ENCODE measurements at places on chromosomes 4 and X. TPM values are rescaled to one million over a fixed set of nuclear protein-coding genes. Genes with fewer than 3 reads are reported as not detected.

DNA sequence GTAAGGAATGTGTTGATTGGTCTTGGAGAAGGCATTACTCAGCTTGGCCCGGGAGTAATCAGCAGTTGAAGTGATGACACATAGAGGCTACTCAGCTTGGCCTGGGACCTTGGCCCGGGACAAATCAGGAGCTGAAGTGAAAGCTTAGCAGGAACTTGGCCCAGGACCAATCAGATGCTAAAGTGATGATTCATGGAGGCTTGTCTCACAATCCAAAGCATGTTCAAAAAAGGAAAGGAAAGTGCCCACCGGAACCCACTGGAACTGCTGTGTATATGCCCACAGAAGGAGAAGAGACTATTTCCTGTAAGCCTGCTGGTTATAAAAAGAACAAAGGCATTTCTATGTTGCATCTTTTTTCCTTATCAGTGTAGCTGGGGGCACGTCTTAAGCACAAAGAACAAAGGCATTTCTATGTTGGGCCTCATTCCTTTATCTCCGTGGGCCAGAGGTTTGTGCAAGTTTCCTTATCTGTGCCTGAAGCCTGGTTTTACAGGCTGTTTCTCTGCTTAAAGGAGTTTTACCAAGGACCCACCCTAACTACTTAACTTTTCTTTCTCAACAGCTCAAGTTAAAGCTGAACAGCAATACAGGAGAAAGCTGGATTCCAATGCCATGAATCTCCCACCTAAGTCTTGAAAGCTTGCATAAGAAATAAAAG, 1176.7 kb downstream of the NLGN4X start:
- DNase-seq = peak; percentile 44

Gene KIT
- total RNA-seq = 1.6 TPM

- DNase-seq = no peak
These were observed 49.6 kb downstream of the RRAGB start for GRCh38 chrX:55767100-55767499.

DNA sequence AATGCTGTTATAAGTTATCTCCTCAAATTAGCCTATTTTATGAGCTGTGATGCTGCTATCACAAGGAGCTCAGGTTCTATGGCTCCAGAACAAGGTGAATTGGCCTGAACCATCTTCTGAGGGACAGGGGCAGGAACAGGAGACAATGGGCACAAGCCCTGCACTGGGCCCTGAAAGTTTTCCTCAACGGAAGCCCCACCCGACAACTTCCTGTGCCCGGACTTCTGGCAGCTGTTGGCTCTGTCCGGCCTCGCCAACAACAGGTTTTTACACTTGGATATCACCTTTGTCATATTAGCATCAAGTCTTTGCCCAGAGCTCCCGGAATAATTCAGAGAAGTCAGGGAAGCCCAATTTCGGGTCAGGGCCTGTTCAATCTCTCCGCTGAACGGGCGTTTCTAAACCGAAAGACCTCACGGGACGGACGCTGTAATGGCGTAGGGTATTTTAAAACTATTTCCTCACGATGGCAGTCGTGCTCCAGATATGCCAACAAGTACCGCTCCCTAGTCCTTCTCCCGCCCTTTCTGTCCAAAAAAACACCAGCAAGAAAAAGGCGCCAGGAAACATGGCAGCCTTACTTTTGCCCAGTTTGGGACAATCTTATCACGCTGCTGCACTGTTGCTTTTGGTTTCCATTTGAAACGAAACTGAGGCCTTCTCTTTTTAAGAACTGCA, 201.0 kb upstream of the STK26 start:
- peak; percentile 64 for DNase-seq

GRCh38 chr4:186137196-186137794, 32.8 kb downstream of the FAM149A start:
- DNase-seq = no peak

GRCh38 chrX:129115104-129115503, 408.2 kb downstream of the SMARCA1 start:
- DNase-seq = no peak

Gene PLK4
- 1.1 TPM for total RNA-seq

Gene SSX4
- not detected for total RNA-seq

Gene POF1B
- total RNA-seq = 21.4 TPM

DNA sequence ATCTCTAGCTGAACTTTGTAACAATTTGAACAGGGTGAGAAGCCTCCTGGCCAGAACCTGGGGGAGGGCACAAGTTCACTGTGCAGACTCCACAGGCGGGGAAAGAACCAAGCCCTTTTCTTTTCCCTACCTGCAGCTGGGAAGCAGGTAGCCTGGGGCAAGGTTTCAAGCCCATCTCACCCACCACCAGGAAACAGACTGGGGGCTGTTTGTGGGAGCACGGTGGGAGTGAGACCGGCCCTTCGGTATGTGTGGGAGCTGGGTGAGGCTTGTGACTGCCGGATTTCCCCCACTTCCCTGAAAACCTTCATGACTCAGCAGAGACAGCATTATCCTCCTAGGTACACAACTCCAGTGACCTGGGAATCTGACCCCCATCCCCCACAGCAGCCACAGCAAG, 211.7 kb downstream of the ZNF674 start:
- no peak for DNase-seq

DNA sequence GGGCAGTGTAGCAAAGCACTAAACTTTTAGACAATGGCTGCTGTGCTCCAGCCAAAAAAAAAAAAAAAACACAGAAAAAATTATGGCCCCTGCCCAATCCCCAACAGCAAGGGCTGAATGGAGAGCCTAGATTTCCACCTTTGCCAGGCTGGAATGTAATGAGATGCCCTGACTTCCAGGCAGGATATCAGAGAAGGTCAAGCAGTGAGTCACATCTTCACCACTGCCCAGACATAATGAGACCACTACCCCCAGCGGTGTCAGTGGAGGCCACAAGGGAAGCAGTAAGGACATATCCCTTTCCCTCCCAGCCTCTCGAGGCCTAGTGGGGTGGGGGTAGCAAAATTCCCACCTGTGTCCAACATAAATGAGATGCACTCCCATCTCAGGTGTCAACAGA, 216.3 kb upstream of the LEF1 start:
- DNase-seq = no peak

Gene FRMD7
- not detected for total RNA-seq

Gene DCK
- total RNA-seq = 8.6 TPM

DNA sequence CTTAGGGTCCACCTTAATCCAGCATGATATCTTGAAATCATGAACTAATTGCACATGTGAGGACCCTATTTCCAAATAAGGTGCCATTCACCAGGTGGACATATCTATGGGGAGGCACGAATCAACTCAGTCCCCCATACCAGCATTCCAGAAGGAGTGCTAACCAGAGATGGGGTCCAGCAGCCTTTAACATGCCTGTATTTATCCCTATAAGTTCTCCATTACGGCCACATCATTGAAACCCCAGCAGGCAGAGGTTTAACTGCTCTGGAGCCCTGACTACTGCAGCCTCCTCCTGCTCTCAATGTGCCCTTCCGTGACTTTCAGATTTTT, 3.2 kb upstream of the ASMTL start:
- no peak for DNase-seq

DNA sequence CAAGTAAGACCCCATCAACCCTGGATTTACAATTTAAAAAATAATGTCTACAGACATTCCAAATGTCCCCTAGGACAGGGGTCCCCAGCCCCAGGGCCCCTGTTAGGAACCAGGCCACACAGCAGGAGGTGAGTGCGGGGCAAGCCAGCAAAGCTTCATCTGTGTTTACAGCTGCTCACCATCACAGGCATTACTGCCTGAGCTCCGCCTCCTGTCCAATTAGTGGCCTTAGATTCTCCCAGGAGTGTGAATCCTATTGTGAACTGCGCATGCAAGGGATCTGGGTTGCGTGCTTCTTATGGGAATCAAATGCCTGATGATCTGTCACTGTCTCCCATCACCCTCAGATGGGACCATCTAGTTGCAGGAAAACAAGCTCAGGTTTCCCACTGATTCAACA, 146.1 kb downstream of the ATP10D start:
- no peak for DNase-seq

DNA sequence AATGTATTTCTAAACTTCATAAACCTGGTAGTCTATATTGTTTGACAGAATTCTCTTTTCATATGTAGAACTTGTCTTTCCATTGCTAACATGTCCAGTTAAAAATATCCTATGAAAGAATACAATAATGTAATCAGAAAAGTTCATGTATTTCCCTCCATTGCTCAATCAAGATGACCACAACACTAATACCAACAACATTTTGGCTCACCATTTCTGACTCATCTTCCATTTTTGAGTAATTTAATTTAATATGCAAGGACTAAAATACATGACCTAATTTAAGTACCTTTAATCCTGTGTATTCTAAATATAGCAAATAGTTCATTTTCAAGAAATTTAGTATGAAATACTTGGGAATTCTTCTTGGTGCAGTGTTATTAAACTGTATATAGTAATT, 239.5 kb upstream of the GPC4 start:
- DNase-seq = no peak

DNA sequence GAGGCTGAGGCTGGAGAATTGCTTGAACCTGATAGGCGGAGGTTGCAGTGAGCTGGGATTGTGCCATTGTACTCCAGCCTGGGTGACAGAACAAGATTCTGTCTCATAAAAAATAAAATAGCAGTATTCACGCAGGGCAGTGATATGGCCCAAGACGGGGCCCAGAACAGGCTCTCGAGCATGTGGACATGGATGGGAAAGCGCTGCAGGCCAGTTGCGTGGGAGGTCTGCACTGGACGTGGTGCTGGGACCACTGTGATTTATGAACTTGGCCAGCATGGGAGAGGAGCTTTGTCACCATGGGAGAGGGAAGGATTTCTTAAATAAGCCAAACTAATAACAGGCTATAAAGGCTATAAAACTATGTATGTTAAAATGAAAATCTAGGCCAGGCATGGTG, 51.6 kb downstream of the NSD2 start:
- DNase-seq = no peak

DNA sequence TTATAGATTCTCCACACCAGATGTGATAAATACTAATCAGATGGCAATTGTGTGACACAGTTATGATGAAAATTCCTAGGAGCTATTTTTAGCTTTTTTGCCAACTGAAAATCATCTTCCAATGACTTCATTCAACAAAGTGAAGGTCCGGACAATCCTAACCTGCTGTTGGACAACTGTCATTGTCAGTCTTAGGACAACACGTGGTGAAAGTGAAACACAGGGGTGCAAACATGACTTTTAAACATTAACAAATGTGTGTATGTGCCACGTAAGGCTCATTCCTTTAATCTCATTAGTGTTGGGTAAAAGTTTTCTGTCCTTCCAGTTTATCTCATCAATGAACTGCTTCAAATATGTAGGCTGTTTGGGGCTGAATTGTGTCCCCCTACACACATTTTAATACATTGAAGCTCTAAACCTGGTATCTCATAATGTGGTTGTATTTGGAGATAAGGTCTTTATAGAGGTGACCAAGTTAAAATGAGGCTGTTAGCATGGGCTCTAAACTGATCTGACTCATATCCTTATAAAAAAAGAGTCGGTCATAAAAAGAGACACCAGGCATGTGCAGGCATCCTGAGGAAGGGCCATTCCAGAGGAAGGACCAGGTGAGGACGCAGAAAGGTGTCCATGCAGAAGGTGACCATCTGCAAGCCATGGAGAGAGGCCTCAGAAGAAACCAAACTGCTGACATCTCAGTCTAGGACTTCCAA, 41.2 kb upstream of the SMAD1 start:
- no peak for DNase-seq

Gene USP17L17
- not detected for total RNA-seq

Gene OPN1MW
- total RNA-seq = not detected

Gene RBM46
- total RNA-seq = not detected

Gene ZMYM3
- 13.0 TPM for total RNA-seq

Gene HSFX4
- not detected for total RNA-seq

GRCh38 chr4:6898763-6899162, 10.9 kb upstream of the TBC1D14 start:
- DNase-seq = no peak

GRCh38 chrX:152904151-152905080, 6.5 kb downstream of the ZNF185 start:
- DNase-seq = peak; percentile 66

Gene HHIP
- 0.03 TPM for total RNA-seq

Gene ABLIM2
- total RNA-seq = 6.2 TPM

DNA sequence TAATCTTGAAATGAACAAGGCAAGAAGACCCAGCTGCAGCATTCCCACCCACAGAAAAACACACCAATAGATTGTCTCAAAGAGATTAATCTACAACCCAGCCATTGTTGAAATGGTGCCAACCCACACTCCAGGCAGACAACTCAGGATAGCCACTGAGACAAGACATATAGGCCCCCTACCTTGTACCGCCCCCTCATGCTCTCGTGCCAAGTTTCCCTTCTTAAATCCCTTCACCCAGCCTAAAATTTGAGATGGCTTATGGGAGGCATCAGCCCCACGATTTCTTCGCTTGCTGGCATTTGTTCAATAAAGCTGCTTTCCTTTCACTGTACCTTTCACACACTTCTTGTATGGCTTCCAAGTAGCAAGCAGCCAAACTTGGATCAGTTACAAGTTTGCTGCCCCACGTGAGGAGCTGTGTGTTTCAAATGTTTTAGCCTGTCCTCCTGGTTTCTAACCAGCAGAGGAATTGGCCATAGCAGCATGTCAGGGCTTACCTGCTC, 1754.1 kb downstream of the C4orf33 start:
- no peak for DNase-seq

GRCh38 chr4:55397520-55398321, 2.0 kb downstream of the TMEM165 start:
- DNase-seq = no peak

Gene UGT2B7
- total RNA-seq = not detected

GRCh38 chr4:90084967-90085295, 42.3 kb upstream of the CCSER1 start:
- DNase-seq = no peak

- DNase-seq = no peak
These were observed 238.6 kb downstream of the MID1IP1 start for GRCh38 chrX:39039890-39040289.

All from right cardiac atrium (tissue), 5 donors.